ENCODE measurements at places on chromosomes 3 and 15.

DNA sequence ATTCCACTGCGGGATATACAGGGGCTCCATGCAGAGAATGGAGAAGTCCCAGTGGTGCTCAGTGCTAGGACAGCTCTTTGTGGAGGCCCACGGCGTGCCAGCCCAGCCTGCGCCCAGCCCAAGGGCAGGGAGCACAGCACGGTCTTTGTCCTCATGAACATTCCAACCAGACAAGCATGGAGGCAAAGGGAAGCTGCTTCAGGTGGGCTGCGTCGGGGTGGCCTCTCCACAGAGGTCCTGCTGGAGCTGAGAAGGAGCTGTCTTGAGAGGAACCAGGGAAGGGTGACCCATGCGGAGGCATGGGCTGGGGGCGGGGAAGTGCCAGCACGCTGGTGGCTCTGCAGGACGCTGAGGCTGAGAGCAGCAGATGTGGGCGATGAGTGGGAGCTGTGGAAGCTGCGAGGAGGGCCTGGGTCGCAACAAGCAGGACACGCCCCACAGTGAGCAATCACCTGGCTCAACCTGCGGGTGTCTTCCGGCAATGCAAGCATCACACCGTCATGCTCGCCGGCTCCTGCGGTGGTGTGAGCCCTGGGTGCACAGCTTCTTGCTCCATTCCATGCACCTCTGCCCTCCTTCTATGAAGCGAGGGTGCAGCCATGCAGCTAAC, 14.0 kb upstream of the KLF15 start:
- DNase-seq: no peak

GRCh38 chr3:177210744-177211502, 13.6 kb upstream of the TBL1XR1 start:
- no peak for DNase-seq

GRCh38 chr3:154177406-154177805, 56.2 kb downstream of the ARHGEF26 start:
- no peak for DNase-seq

- no peak for DNase-seq
Observed at GRCh38 chr15:65426216-65426853, 3.6 kb upstream of the IGDCC4 start.

- no peak for DNase-seq
Observed at GRCh38 chr15:48644827-48645557, 517 bp downstream of the FBN1 start.

DNA sequence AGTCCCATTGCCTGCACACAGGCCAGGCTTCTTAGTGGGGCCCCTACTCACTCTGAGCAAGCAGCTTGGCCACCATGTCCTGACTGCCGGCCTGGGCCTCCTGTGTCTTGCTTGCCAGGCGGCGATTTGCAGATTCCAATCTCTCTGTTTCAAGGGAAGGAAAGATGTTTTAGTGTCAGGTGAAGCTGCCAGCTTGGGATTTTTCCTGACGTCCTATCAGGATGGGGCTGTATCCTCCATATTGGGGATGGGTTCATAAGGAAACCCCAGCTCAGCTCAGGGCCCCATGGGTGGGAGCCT, 8.5 kb downstream of the AMOTL2 start:
- DNase-seq: no peak

DNA sequence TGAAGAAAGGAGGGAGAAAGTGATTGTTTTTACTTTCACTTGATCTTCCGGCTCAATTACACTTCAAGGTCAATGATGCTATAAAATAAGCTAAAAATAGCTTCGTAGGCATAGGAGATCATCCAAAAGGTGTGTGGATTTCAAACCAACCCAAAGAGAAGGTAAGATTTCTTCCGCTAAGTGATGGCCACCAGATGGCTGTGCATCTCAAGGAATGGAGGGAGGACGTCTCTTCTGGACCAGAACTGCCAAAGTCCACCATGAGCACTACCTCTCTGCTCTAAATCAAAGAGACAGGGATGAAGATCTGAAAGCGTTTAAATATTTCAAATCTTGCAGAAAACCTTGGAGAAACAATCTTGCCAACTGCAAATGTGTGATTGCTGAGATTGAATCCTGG, 199.1 kb upstream of the ZPLD1 start:
- no peak for DNase-seq

GRCh38 chr3:127768346-127769008, 53.8 kb downstream of the MGLL start:
- DNase-seq: peak; percentile 96

GRCh38 chr3:105285653-105286241, 81.0 kb upstream of the ALCAM start:
- DNase-seq: no peak

- DNase-seq: peak; percentile 67
Observed at GRCh38 chr15:31106495-31107300, 5.2 kb upstream of the TRPM1 start.

DNA sequence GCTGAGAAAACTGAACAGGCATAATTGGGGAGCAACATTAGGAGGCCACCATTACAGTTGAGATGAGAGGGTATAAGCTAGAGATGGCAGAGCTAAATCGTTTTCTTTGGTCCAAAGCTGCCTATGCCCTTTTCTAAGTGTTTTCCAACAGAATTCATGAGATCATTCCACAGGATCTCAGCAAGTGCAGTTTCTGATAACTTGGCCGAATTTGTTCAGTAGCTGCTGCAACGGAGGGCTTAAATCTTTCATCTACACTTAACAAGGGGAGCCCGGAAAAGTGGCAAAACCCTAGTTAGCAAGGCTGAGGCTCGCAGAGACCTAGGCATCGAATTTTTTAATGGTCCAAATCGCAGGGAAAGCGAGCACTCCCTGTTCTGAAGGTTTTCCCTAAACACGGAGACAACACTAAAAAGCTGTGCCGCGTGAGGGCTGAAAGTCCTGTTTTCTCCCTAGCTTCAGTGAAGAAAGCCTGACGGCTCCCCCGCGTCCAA, 531 bp upstream of the BLOC1S6 start:
- DNase-seq: no peak

DNA sequence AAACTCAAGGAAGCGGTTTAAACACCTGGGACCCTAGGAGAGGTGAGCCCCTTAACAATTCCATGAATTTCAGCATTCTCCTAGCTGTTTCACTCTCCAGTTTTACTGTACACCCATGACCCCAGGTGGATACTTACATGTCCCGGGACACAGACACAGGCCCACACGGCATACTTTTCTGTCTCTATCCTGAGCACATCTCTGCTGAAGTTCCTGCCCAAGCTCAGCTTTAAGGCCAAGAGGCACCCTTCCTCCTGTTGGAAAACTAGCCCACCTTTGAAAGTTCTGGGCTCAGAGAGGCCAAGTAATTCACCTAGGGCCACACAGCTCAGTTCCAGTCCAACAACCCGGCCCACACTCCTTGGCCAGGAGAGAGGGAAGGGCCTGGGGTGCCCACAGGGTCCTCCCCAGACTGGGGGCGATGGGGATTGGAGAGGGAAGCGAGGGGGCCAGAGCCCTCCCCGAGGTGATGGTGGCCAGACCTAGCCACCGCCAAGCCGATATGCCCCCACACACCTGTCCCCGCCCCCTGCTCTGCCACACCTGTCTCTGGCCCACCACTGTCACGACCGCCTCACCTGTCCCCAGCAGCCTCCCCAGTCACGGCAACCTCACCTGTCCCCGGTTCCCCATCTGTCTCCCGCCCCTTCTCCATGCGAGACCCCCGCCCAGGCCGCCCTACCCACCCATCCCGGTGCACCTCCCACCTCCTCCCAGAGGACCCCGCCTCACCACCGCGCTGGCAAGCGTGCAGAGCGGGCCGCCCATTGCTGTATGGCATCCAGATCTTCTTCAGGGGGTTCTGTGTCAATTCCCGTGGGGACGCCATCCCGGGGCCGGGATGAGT, 431 bp downstream of the PFKFB4 start:
- DNase-seq: no peak

GRCh38 chr3:46986055-46986730, 6.7 kb downstream of the NBEAL2 start:
- DNase-seq: no peak

GRCh38 chr3:170414202-170414663, 4.4 kb upstream of the CLDN11 start:
- peak; percentile 95 for DNase-seq

GRCh38 chr3:52442409-52443267, 2.3 kb downstream of the SEMA3G start:
- no peak for DNase-seq

DNA sequence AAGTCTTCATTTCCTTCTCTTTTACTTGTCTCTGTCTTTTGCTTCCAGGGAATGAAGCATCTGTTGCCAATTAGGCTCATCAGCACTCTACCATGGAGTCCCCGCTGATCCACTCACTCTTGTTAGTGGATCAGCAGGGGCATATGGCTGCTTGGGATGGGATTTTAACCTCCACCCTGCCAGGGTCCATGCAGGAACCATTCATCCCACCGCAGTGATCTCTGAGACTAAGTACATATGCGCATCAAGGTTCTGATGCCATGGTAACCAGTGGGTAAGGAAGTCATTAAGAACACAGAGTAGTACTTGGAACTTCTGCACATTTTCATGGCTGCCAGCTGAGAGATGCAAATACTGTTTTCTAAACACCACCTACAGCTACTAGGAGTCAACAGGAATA, 374.0 kb upstream of the ALCAM start:
- no peak for DNase-seq

GRCh38 chr3:32460031-32460749, 42.5 kb downstream of the CMTM6 start:
- no peak for DNase-seq

DNA sequence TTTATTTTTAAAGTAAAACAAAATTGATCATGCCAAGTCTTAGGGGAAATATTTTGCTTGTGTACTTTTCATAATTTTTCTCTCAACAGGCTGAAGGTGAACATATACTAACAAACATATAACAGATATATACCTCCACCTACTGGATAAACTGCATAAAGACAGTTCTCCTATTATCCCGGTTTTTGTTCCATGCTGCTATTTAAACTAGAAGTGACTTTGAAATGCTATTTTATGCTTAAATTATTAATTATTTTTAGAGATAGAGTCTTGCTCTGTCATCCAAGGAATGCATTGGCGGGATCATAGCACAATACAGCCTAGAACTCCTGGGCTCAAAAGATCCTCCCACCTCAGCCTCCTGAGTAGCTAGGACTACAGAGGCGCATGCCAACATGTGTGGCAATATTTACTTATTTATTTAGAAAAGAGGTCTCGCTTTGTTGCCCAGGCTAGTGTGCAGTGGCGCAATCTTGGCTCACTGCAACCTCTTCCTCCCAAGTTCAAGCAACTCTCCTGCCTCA, 49.8 kb downstream of the ST3GAL6 start:
- no peak for DNase-seq

DNA sequence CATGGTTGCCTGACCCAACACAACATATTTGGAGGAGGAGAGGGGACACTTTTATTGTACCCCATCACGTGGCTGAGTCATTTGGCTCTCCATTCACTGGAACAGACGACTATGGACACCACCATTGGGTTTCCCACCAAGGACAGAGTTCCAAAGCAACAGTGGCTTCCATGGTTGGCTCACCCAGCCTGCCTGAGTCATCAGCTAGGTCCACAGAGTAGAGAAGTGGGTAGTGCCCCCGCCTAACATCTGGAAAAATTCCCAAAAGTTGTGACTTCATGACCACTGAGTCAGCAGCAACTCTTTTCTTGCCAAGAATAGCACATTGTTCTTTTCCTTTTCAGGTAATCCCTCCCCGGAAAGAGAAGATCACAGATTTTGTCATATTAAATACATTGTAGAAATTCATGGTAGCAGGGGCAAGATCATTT, 3.0 kb upstream of the PPP1R2 start:
- peak; percentile 48 for DNase-seq

- no peak for DNase-seq
Observed at GRCh38 chr3:52076896-52077780, 20.8 kb upstream of the DUSP7 start.

- no peak for DNase-seq
Observed at GRCh38 chr3:20458994-20459716, 273.1 kb upstream of the SGO1 start.

All from BJ (cell line).